ENCODE measurements at places on chromosomes 11 and 22.

GRCh38 chr11:113991170-113991569 is 16.3 kb downstream of the HTR3A start:
- DNase-seq: no peak

- DNase-seq: no peak
Observed at GRCh38 chr22:41563051-41563711, 2.4 kb downstream of the CSDC2 start.

- DNase-seq: no peak
Observed at GRCh38 chr11:87892291-87892690, 283.0 kb downstream of the RAB38 start.

GRCh38 chr11:46675949-46676348 is 24.5 kb downstream of the ARHGAP1 start:
- DNase-seq: no peak

- no peak for DNase-seq
Observed at GRCh38 chr11:115378557-115378956, 125.7 kb downstream of the CADM1 start.

DNA sequence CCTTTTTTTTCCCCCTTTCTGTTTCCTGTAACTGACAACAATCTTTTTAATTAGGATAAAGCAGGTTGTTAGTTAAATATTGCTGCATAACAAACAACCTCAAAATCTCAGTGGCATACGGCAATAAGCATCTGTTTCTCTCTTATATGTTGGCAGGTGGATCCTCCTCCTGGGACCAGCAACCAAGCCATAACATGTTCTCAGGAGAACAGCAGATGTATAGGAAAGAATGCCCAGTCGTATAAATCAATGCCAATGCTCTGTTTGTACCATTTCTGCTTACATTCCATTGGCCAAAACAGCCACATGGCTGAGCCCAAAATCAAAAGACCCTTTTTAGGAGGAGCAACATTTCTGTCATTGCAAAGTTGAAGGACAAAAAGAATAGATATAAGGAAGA is 445.7 kb downstream of the AASDHPPT start:
- DNase-seq: no peak

DNA sequence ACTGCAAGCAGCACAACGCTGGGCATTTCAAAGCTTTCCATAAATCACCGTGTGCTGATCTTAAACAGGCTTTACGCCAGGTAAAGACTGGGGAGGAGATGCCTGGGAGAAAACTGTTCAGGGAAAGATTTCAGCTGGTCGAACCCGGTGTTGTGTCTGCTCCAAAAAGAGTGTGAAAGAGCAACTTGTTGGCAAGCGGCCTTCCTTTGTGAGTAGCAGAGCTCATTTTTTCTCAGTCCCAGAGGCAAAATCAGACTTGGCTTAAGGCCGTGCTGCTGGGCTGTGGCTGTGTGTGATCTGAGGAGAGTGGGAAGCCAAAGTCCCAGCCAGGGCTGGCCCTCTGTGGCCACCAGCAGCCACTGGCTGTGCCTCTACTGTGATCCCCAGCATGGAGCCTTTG is 75.7 kb upstream of the E2F8 start:
- no peak for DNase-seq

DNA sequence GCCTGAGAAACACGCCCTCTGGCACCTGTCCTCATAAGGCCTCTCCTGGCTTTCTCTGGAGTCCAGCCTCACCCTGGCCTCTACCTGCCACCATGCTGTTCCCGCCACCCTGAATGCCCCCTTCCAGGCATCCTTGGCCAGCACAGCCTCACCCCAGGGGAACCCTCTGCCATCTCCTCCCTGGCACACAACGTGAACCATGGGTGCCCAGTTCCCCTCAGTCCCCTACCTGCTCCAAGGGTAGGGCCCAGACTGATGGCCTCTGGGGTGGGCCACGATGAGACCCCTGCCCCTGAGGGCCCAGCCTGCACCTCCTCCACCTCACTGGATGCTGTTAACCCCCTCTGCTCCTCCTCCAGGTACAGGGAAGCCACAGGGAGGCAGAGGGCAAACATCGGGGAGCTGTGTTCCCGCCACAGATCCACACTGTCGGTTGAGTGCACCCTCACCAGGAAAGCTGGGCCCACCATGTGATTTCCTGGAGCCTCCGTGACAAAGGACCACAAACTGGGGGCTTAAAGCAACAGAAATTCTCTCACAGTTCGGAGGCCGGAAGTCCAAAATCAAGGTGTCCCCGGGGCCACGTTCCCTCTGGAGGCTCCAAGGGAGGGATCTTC is 169.6 kb downstream of the BRD1 start:
- DNase-seq: no peak

DNA sequence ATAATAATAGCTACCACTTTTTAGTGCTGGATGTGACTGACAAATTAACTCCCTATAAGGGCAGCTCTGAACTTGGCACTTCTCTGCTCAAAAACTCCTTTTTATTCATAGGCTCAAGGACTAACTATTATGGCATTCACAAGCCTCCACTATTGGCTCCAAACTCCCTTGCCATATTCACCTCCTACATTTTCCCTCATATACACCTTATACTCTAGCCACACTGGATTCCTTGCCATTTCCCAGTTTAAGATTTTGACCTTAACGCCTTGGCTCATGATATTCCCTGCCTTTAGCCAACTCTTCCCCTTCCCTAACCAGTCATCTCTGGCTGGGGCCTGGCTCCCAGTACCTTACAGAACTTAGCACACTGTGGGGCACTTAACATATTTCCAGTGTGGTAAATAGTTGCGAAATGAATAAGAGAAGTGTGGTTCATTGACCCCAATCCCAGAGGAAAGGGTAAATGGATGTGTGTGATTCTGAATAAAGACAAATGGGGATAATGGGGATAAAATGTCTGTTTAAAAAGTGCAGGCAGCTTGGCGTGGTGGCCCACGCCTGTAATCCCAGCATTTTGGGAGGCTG is 40.0 kb upstream of the SORL1 start:
- no peak for DNase-seq

DNA sequence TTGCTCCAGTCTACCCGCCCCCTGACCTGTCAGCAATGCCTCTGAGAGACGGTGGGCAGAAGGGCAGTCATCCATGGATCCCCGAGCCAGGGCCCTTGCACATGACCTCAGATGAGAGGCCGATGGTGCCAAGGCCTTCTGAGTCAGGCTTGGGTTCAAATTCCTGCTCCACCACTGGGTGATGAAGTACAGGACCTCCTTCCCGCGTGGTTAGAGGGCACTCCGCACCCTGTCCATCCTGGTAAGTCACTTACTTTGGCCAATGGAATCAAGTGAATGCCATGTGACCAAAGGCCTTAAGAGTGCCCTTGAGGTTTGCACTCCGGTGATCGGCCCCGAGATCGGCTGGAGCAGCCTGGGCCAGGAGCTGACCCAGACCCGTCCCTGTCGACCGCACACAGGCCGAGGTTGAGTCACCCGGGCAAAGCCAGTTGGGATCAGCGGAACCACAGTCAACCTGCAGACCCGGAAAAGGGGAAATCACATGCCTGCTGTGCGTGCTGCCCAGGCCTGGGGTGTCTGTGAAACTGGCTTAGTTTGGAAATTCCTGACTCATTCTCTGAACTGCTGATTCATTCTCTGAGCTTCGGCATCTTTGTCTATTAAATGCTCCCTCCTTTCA is 48.9 kb downstream of the RTL6 start:
- no peak for DNase-seq

- no peak for DNase-seq
Observed at GRCh38 chr11:114466742-114467141, 27.5 kb downstream of the REXO2 start.

- DNase-seq: no peak
Observed at GRCh38 chr11:25483915-25484635, 847.9 kb upstream of the ANO3 start.

DNA sequence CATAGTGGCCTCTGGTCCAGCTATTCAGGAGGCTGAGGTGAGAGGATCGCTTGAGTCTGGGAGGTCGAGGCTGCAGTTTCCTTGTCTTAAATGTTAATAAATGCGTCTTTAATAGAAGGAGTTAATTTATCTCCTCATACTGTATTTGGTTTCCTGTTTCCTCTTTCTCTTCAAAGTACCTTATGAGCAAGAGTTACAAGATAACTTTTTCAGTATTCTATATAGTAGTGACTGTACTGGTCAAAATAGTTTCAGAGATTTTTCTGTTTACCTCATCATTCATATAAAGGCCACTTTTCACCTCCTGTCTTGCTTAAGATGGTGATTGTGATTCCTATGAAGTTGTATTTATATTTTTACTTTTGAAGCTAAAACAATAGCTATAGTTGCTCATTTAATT is 50.9 kb downstream of the MCAM start:
- DNase-seq: no peak

GRCh38 chr11:130109386-130109785 is 39.7 kb downstream of the APLP2 start:
- no peak for DNase-seq

DNA sequence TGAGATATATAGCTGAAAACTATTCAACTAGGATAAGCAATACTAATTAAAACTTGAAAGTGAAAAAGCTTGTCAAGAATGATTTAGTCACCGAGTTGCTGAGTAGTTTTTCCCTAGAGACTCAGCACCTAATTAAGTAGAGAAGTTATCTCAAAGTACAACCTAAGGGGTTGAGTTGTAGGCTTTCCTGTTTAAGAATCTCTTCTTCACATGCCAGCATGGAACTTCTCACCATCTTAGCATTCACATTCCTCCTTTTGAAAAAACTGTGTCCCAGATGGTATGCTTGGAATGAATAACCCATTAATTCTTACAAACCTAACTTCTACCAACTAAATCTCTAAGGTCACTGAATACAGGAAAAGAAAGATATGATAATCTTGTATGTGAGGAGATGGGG is 303.3 kb upstream of the ZC3H12C start:
- no peak for DNase-seq

DNA sequence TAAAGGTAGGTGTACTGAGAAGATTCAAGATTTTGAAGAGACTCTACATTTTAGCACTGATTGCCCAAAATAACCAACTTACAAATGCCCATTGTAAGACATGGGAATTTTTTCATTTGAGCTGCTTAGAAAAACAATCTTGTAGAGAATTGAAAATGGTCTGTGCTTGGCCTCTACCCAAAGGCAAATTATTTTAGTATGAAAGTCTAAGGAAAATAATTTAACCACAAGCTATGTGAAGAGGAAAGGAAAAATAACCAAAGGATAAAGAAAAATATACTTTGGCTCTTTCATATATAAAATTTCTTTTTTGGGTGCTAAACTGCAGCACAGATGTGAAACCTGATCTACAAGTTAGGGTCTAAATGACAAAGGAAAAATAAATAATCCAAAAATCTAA is 54.9 kb downstream of the ME3 start:
- DNase-seq: no peak

GRCh38 chr22:29081517-29082236 is 8.8 kb downstream of the KREMEN1 start:
- DNase-seq: no peak

DNA sequence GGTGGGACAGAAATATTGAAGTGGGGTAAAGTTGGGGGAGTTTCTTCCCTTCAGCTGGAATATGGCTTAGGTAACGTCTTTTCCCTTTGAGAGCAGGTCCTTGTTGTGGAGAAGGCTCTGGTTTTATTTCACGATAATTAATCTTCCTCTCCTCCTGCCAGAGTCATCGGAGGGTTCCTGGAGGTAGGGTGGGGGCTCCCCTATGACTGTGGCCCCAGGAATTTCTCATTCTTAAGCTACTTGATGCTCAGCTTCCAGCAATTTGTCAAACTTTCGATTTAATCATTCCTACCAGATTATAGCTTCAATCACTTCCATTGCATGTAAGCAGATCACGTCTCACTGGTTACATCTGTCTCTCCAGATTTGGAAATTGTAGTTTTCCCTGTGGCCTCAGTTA is 242.8 kb upstream of the PLET1 start:
- DNase-seq: no peak

GRCh38 chr11:1630271-1630670 is 696 bp downstream of the KRTAP5-5 start:
- DNase-seq: no peak

DNA sequence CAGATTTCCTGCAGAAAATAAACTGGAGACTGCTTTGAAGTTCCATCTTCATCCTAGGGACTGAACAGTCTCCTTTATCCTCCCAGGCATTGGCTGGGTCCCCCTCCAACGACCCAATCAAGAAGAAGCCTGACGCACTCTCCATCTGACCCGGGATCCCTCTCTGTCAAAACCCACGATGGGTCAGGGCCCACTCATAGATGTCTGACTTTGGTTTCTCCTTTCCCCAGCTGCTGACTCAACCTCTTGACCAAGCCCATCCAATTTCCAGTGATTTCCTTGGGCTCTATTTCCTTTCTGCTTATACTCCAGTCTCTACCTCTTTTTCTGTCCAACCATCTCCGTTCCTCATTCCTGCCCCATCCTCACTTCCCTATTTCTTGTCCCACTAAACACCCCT is 189.7 kb downstream of the MIAT start:
- DNase-seq: no peak

GRCh38 chr11:40716344-40717130 is 742.9 kb downstream of the LRRC4C start:
- no peak for DNase-seq

DNA sequence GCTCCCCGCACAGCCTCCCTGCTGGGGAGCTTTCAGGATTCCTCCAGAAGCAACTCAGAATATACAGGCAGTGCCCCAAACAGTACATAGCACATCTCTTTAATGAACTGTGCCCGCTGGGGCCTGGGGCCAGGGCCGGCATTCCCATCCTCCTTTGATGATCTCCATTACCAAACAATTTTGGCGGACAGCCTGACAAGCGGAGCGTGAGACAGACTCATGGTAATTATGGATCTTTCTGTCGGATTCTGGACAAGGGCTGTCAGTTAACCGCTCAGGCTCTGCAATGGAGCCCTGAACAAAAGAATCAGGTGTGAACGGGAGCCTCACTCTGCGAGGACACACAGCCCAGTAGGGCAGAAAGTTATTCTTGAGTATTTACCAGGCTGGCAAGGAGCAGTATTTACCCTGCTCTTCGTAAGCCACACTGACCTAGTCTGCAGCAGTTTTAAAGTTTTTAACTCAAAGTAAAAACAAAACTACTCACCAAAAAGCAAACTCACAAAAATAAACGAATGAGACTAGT is 174.0 kb downstream of the TBC1D22A start:
- DNase-seq: no peak

DNA sequence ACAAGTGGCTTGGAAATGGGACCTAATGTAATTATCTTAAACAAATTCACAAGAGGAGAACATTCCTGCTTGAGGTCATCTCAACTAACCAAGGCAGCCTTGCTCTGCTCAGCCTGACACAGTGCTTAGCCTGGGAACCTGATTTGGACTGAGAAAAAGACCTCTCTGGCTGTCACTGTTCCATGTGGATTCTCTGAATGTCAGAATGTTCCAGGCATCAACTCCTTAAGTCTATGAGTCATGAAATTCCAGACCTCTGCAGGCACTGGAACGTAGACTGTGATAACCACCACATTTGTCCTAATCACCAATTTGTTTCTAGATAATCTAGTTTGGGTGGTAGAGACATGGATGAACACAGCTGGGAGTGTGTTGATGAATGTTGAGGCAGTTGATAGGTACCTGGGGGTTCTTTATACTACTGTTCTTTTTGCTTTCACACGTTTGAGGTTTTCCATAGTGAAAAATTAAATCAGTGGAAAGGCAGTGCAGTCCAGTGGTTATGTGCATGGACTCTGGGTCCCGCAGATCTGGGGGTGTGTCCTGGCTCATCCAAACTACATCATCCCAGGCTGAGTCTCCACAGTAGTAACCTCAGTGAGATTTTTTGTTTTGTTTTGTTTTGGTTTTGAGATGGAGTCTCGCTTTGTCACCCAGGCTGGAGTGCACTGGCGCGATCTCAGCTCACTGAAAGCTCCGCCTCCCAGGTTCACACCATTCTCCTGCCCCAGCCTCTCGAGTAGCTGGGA is 269.6 kb downstream of the MN1 start:
- no peak for DNase-seq

All from NCI-H2107 (cell line).